ENCODE measurements at places on chromosomes 5 and 9.

- no peak for DNase-seq
These were observed 12.1 kb downstream of the TGFBI start for GRCh38 chr5:136040746-136041415.

GRCh38 chr9:129623331-129623730, 2.4 kb upstream of the C9orf50 start:
- no peak for DNase-seq

DNA sequence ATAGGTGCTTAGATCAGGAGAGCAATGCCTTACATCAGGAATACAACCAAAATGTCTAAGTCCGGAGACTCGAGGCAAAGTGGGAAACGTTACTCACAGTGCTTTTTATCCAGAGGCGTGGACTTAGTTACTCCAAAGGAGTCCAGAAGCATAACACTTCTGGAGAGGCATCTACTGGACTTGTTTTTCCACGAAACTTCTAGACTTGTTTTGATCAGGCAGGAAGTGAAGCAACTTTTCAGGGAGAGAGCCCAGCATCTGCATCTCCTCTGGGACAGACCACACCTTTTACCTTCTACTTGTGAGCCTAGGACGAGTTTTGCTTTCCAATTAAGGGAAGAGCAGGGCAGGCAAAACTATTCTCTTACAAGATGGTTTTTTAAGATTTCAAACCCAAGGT, 1.2 kb upstream of the TJP2 start:
- DNase-seq = no peak

DNA sequence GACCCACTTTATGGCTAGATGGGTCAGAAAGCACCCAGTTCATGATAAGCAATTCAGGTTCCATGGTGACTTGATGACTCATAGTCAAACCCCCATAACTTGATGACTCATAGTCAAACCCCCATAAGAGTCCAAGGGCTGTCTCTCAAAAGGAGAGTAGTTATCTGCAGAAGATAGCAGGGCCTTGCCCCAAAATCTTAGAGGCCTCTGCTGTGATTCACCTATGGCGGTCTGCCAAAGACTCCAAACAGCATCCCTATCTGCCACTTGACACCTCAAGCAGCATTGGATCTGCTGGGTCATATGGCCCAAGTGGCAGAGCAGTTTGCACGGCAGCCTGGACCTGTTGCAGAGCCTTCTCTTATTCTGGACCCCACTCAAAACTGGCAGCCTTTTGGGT, 395.2 kb upstream of the KIF2A start:
- DNase-seq = no peak

DNA sequence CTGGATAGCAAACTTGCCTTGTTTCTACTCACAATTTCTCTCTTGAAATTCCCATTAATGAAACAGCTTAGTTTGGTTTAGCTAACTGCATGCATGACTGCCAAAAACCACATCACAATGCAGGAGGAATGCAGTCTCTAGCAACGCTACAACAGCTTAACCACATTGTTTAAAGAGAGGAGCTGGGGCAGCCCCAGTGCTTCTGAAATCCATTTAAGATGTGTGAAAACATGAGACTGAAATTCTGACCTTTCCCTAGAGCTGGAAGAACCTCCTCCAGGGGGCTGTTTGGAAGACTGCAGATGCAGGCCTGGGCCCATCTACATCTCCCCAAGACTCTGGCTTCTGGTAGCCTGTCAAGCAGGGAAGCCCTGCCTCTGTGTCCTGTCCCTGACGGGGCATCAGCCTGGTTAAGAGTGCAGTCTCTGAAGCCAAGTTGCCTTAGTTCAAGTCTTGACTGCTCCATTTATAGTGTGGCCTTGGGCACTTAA, 157.1 kb downstream of the ZNF462 start:
- no peak for DNase-seq

DNA sequence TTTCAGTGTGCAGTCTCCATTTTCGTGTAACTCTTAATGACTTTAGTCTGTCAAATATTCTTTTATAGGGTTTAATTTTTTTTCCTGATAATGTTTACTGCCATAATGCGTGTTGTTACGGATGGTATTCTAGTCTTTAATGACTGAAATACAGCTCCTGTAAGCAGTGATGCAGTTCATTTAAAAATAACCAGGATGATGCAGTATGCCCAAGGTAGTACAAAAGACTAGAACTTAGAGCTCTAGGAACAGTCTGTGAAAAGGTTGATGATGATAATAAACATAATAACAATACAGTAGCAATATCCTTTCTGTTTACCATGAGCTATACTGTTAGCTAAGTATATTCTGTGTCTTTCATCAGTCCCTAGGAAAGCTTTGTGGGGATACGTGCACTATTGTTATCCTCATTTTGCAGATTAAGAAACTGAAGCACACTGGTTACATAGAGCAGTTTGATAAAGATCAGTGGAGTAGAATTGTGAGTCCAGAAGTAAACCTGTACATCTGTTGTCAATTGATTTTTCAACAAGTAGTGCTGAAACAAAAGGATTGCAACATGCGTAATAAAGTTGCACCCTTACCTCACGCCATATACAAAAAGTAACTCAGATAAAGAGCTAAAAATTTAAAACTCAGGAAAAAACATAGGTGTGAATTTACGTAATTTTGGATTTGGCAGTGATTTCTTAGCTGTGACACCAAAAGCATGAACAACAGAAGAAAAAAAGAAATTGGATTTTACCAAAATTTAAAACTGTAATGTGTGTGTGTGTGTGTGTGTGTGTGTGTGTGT, 64.5 kb downstream of the MTREX start:
- no peak for DNase-seq

DNA sequence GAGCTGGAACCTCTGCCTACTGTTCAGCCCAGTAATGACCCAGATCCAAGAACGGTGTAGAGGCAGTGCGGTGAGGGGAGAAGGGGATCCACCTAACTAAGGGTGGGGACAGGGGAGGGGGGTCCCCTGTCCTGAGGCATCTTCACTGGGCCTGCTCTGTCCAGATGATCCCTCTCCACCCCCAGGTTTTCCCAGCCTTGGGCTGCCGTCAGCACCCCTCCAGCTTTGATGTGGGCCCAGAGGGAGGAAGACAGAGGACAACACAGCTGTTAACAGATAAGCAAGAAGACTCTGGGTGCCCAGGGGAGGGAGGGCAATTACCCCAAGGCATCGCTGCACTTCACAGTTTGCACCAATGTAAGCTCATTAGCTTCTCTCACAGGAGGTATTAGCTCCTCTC, 19.3 kb downstream of the BICD2 start:
- DNase-seq = no peak

- no peak for DNase-seq
These were observed 57.4 kb downstream of the DAP start for GRCh38 chr5:10703676-10704075.

GRCh38 chr5:71839096-71839884, 120.2 kb downstream of the CARTPT start:
- DNase-seq = no peak

- no peak for DNase-seq
These were observed 18.7 kb upstream of the WDR38 start for GRCh38 chr9:124834591-124834990.

- DNase-seq = no peak
These were observed 380.6 kb downstream of the ADGRV1 start for GRCh38 chr5:90939211-90939610.

DNA sequence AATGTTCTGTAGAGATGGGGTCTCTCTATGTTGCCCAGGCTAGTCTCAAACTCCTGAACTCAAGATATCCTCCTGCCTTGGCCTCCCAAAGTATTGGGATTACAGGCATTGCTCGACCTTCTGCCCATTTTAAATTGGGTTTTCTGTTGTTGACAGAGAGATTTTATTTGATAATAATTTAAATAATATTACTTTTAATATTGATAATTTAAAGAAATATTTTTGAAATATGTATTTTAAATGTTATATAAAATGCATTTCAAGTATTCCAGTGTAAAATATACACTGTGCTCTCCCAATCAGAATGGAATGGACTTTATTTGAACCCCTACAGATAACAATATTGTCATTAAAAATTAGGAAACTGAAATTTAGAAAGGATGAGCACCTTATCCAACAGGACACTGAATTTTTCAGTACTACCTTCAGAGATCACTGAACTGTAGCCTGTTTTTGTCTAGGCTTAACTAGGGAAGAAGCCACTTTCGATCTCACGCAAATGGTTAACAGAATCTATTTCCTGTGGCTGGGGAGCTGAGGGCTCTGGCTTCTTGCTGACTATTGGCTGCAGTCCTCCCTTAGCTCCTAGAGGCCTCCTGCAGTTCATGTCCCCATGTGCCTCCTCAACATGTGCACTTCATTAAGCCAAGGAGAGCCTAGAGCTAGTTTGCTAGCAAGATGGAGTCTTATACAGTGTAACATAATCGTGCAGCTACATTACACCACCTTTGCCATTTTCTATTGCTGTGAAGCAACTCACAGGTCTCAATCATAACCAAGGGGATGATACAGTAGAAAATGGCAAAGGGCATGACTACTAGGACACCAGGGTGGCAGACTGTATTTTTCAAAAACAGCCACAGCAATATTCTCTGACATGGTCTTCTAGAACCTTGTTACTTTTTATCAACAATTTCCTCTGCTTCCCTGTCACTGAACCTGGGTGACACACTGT, 150.0 kb downstream of the CDC42SE2 start:
- no peak for DNase-seq

GRCh38 chr5:151740958-151741373, 17.5 kb downstream of the ATOX1 start:
- no peak for DNase-seq

DNA sequence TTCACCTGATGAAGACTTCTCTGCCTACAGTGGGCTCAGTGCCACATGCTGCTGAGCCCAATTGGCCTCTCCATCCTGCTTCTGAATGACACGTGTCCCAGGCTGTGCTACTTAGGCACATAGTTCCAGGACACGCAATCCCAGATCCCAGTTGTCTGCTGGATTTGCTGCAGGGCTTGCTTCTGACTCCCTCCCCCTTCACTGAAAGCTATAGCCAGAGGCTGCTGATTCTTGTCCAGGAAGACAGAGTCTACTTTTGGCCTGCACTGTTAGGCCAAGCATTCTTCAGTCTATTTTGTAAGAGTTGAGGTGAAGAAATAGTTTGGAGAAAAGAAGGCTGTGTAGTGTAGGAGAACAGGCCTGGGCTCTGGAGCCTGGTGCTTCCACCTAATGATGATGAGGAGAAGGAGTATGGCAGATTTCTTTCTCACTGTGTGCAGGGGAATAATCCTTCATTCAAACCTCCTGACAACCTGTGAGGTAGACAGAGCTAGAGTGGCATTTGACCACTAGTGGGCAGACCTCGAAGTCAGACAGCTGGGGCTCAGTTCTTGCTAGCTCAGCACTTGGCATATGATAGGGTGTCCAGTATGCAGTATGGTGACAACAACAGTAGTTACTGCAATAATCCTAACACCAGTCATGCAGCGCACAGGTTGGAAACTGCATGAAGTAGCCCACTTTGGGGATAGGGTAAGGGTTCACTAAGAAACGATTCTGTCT, 19.5 kb upstream of the ASPN start:
- no peak for DNase-seq

GRCh38 chr5:31364881-31365636, 166.8 kb downstream of the DROSHA start:
- no peak for DNase-seq

DNA sequence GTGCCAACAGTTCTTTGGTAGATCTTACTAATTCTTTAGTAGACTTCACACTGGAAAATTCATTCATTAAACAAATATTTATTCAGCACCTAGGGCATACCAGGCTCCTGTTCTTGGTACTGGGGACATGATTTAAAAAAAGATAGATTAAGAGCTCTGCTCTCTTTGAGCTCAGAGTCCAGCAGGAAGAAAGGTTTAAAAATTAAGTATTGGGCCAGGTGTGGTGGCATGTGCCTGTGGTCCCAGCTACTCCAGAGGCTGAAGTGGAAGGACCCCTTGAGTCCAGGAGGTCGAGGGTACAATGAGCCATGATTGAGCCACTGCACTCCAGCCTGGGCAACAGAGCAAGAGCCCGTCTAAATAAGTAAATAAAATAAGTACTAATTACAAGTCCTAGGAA, 41.4 kb downstream of the ENC1 start:
- no peak for DNase-seq

- no peak for DNase-seq
These were observed 12.0 kb downstream of the PDGFRB start for GRCh38 chr5:150143350-150144245.

- DNase-seq = no peak
These were observed 250.5 kb downstream of the PIK3R1 start for GRCh38 chr5:68465934-68466551.

DNA sequence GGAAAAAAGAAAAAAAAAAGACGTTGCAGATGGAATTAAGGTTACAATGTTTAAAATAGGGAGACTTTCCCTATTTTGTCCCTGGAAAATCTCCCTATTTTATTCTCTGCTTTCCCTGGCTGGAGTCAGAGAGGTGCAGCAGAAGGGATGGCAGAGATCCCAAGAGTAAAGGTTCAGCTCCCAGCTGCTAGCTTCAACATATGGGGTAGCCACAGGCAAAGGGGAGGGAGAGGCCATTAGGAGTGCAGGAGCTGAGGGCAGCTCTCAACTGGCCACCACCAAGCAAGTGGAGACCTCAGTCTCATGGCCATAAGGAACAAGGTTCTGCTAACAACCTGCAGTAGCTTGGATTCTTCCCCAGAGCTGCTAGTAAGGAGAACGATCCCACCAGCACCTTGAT, 367.0 kb upstream of the DAP start:
- no peak for DNase-seq

GRCh38 chr5:172123269-172123692, 64.7 kb downstream of the STK10 start:
- no peak for DNase-seq

- DNase-seq = no peak
These were observed 379.1 kb downstream of the DMRT2 start for GRCh38 chr9:1429297-1429696.

GRCh38 chr9:84919440-84919839, 249.9 kb downstream of the NTRK2 start:
- DNase-seq = no peak

GRCh38 chr5:149998281-149998680, 2.2 kb downstream of the TIGD6 start:
- DNase-seq = no peak

DNA sequence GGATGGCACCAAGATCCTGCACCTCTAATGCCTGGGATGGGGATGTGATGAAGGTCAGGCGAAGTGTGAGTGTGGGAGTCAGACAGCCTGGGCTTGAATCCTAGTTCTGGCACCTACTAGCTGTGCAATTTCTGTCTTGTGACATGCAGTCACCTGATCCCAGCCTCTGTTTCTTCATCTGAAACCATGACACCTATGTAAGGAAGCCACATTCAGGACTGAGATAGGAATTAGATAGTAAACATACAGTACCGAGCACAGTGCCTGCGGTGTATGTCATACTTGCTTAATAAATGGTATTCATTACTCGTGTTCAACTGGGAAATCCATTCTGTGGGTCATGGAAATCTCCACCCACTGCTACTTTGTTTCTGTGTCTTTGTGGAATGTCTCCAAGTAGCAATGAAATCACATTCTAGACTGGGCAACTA, 140.6 kb upstream of the STC2 start:
- no peak for DNase-seq

DNA sequence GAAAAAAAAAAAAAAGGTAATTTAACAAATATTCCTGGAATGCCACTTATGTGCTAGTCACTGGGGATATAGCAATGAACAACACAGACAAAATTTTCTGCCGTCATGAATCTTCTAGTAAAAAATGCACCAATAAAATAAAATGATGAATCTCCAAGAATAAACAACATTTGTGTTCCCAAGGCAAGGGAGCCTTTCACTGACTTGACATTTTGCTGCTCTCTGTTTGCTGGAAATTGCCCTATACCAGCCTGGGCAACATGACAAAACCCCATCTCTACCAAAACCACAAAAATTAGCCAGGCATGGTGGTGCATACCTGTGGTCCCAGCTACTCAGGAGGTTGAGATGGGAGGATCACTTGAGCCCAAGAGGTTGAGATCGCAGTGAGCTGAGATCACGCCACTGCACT, 64.5 kb upstream of the ERBIN start:
- DNase-seq = no peak
